ENCODE measurements at places on chromosomes 1 and 21.

DNA sequence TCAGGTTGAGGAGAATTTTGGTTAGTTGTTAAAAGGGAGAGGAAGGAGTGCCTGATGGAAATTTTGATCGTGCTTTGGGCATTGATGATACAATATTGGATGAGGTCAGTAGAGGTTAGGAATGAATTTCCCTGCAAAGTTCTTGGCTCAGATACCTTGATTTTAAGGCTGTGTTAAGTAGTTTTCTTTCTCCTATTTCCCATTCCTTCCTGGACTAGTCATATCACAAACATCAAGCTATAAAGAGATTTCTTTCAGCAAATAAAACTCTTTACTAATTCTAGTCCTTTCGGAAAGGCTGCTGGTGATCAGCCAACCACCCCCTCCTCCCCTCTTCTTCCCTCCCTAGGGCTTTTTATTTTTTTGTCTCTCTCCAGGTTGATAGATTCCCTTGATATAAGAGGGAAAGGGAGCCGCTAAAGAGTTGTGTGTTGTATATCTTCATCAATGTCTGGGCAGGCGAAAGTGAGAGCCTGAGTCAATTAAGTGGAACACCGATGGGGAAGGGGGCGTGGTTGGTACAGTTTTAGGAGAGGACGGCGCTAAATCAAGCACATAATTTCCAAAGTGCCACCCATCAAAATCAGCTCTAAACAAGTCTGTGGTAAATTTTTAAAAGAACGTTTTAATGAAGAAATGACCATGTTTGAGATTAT is 100.1 kb upstream of the PLXNA2 start:
- DNase-seq, result no peak

- no peak for DNase-seq
Observed at GRCh38 chr1:204858363-204858821, 12.3 kb upstream of the NFASC start.

DNA sequence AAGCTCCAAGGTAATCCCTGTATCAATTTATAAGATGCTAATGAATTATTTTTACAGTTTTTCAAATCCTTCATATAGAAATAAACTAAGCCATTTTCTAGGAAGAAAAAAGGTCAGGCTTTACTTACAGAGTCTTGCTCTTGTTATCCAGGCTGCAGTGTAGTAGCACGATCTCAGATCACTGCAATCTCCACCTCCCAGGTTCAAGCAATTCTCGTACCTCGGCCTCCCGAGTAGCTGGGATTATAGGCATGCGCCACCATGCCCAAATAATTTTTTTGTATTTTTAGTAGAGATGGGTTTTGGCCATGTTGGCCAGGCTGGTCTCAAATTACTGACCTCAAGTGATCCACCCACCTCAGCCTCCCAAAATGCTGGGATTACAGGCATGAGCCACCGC is 27.0 kb downstream of the RERE start:
- DNase-seq, result no peak

- DNase-seq, result no peak
Observed at GRCh38 chr1:232695621-232696385, 65.9 kb upstream of the SIPA1L2 start.

GRCh38 chr1:3872546-3872945 is 15.3 kb downstream of the DFFB start:
- no peak for DNase-seq

GRCh38 chr21:44969931-44970755 is 30.3 kb downstream of the SLX9 start:
- DNase-seq, result no peak

DNA sequence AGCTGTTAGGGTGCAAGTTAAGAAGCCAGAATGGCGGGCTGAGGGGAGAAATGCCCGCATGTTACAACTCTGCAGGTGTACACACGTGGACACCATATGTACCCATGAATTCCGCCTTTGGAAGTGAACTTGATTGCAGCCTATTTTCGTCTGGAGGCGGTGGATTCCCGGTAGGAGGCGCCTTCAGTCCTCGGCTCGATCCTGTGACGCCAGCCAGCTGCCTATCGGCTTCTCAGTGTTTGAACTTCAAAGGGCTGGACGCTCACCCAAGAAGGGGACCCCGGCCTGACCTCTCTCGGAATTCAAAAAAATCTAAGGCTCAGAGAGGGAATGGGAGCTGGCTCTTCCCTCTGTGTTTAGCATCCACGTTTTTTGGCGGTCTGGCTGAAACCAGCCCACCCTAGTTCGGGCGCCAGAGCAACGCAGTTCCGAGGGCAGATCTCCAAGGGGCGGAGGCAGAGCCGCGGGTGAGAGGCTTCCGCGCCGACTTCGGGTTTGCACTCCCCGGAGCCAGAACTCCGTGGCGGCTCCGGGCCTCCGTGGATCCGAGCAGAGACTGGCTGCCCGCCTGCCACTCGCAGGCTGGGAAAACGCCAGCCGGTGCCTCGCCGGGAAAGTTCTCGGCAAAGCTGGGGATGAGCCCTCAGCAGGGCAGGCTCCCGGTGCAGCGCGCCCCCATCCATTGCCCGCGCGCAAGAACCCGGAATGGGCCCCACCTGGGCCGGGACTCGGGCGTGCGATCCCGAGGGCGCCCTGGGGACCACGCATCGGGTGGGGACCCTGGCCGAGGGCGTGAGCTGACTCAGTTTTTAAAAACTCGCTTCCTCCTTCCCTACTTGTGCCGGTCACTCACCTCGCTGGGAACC is 996 bp upstream of the TMEM51 start:
- DNase-seq, result no peak

GRCh38 chr1:167248707-167249642 is 28.3 kb downstream of the POU2F1 start:
- DNase-seq, result no peak

- no peak for DNase-seq
Observed at GRCh38 chr1:162141281-162142054, 72.0 kb downstream of the NOS1AP start.

GRCh38 chr21:30831194-30831765 is 1.7 kb upstream of the KRTAP7-1 start:
- peak; percentile 11 for DNase-seq

DNA sequence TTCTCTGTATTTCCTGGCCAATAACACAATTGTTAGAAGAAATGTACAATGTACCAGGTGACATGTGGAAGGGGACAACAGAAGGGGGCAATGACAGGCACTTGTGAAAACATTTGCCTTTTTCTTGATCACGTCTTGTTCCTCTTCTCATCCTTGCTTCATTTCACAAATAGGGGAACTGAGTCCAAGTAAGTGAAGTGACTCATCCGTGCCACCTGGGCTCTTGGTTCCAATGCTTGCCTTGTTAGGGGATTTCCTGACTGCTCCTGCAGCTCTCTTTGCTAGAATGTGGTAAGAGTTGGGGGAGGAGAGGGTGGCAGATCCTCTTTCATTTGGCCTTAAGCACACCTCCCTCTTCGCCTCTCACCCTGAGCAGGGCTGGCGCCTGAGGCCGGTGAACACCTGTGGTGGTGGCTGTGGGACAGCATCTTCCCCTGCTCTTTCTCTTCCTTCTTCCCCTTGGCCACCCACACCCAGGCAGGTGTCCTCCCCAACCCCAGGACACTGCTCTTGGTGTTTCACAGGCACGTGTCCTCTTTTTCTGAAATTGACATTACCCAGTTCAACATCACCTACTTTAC is 2.2 kb upstream of the RHEX start:
- peak; percentile 9 for DNase-seq

DNA sequence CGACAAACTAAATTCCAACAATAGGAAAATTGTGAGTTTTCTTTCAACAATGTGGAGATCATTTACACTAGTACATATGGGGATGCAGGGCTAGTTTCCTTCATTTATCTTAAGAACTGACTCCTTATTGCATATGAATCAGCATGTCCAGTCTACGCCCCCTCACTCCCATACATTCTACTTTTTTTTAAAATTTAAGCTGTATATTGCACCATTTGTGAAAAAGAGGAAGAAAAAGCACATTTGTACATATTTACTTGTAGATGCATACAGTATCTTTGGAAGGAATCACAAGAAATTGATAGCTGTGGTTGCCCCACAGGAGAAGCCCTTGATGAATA is 15.9 kb downstream of the VPS26C start:
- no peak for DNase-seq

- DNase-seq, result no peak
Observed at GRCh38 chr1:113647164-113647563, 112.1 kb downstream of the PHTF1 start.

DNA sequence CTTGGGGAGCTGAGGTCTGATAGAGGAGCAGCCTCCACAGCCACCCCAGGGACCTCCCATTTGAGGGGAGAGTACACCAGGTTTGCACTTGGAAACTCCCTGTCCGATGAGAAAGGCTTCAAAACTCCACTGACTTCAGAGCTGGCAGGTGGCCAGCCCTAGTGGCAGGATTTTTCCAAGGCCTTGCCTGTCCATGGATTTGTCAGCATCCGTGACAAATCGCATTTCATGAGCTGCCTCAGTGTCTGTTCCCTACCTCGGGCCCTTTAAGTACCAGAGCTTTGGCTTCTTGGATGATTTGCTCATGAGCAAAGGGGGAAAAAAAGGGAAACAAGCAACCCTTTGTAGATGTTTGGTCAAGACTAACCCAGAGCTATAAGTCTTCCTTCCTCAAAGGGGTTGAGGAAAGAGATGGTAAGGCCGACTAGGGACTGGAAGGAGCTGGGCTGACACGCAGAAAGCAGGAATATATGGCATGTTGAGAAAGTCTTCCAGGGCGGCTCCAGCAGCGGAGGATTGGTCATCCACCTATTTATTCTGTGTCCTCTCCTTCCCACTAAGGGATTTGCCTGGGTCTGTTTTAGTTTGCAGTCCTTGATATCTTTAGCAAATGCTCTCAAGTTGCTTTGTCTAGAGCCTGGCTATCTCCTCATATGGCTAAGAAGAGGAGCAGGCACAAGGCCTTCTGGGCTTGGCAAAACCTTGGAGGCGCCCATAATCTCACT is 2.7 kb upstream of the HSPG2 start:
- no peak for DNase-seq

- DNase-seq, result no peak
Observed at GRCh38 chr1:76998582-76999223, 131.4 kb downstream of the ST6GALNAC5 start.

GRCh38 chr1:204348722-204349121 is 11.0 kb downstream of the PLEKHA6 start:
- no peak for DNase-seq

GRCh38 chr1:223733898-223734852 is 21.8 kb downstream of the CAPN2 start:
- DNase-seq, result no peak

GRCh38 chr1:19478322-19478721 is 7.0 kb downstream of the CAPZB start:
- DNase-seq, result no peak

DNA sequence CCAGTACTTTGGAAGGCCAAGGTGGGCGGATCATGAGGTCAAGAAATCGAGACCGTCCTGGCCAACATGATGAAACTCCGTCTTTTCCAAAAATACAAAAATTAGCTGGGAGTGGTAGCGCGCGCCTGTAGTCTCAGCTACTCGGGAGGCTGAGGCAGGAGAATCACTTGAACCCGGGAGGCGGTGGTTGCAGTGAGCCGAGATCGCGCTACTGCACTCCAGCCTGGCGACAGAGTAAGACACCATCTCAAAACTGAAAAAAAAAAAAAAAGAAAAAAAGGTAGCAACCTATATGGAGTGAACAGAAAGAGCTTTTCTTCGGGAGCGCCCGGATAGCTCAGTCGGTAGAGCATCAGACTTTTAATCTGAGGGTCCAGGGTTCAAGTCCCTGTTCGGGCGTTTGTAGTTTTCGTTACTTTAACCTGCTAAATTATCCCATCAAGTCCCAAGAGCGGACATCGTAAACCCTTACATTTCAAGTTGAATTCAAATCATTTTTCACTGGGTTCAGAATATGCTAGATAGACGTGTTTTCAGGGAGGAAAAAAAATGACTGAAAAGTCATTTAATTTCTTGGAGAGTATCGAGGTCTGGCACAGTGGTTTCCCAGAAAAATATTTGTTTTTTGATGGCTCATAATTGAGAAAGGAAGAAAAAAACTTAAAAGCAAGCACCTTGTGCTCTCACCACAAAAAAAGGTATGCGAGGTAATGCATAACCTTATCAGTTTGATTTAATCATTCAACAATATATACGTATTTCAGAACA is 9.8 kb upstream of the MDM4 start:
- peak; percentile 50 for DNase-seq

- no peak for DNase-seq
Observed at GRCh38 chr1:66452982-66453381, 81.0 kb upstream of the SGIP1 start.

- DNase-seq, result no peak
Observed at GRCh38 chr1:37476460-37477197, 2.2 kb downstream of the ZC3H12A start.

GRCh38 chr1:115669002-115669673 is 27.4 kb downstream of the VANGL1 start:
- DNase-seq, result no peak

GRCh38 chr1:56525489-56526041 is 53.8 kb downstream of the PLPP3 start:
- no peak for DNase-seq

DNA sequence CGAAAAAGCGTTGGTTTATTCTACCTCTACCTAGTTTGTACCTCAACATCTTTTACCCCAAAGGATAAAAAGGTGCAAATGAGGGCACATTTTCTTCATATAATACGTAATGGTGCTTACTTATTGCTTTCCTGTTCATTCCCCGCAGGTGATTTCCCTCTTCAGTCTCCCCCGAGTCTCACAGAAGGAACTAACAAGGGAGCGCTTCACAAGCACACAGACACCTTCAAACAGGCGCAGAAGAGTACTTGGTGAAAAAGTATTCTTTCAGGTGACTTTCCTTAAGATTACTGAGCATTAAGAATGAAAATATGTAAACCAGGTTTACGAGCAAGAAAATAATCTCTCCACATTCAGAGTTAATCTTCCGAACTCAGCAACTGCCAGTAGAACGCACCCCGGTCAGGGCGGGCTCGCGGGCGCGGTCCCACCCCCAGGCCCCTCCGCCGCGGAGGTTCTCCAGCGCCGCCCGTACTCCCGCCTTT is 511 bp upstream of the RABGAP1L start:
- DNase-seq, result peak; percentile 25

GRCh38 chr1:119787776-119788175 is 19.1 kb upstream of the HMGCS2 start:
- DNase-seq, result no peak

DNA sequence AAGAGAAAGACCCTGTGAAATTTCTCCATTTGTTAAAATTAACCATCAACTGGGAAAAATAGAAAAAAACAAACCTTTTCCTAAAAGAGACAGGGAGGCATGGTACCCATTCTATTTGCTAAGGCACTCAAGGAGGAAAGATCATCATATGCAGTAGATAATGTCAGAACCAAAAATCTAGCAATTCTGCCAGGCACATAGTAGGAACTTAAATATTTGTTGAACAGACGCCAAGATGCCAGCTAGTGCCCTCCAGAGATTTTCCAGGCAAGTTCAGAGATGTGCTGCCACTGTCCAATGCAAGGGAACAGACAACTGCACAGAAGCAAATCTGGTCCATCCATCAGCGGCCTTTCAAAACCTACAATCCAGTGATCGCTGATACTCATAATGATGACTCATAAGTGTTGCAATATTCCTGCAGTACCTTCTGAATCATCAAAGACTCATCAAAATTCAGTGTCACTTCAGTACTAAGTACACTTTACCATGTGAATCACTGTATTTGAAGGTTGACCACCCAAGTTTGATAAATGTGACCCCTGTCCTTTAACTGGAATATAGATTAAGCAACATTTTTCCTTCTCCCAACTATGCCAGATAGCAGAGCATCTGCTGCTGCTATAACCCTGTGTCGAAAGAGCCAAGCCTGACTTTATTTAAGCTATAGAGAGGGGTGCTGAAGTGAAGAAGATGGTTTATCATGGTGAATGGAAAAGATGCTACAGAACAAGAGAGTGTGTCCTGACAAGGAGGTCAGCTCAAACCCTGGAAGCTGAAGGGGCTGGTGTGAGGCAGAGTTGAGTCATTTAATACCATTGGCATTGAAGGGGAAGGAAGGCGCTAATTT is 99.1 kb downstream of the MT1HL1 start:
- DNase-seq, result no peak

GRCh38 chr1:9086045-9086444 is 16.6 kb upstream of the SLC2A5 start:
- DNase-seq, result no peak
